ENCODE measurements at places on chromosomes 11 and 22.

- DNase-seq, result no peak
Measured at GRCh38 chr11:68541991-68542390, 81.4 kb downstream of the PPP6R3 start.

GRCh38 chr11:117457835-117458234, 130.2 kb downstream of the CEP164 start:
- DNase-seq, result no peak

DNA sequence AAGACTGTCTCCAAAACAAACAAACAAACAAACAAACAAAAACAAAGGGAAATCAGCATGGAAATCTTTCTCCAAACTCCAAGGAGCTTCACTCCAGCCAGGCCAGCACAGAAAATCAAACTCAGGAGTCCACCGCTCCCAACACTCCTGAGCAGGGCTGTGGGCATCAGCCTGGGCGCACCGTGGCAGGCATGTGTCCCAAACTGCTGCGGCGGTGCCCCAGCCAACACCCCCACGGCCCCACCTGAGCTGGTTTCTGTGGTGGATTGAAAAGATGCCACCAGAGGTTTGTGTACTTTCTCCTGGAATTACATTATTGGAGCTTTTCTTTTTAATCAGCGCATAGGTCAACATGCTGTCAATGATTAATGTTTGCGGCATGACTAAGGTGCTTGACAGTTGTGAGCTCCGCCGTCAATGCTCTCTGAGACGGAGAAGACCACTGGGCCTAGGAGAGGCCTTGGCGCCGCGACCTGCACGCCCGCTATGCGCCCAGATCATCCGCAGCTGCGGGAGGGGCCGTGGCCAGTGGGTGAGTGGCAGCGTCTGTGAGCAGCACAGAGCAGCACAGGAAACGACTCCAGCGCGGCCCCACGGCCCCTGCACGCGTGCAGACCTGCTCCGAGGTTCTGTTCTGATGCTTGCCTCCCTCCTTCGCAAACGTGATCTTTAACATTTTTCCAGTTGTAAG, 18.1 kb downstream of the DRD4 start:
- DNase-seq, result no peak

- DNase-seq, result no peak
Measured at GRCh38 chr22:44648821-44649565, 53.0 kb upstream of the PRR5 start.

DNA sequence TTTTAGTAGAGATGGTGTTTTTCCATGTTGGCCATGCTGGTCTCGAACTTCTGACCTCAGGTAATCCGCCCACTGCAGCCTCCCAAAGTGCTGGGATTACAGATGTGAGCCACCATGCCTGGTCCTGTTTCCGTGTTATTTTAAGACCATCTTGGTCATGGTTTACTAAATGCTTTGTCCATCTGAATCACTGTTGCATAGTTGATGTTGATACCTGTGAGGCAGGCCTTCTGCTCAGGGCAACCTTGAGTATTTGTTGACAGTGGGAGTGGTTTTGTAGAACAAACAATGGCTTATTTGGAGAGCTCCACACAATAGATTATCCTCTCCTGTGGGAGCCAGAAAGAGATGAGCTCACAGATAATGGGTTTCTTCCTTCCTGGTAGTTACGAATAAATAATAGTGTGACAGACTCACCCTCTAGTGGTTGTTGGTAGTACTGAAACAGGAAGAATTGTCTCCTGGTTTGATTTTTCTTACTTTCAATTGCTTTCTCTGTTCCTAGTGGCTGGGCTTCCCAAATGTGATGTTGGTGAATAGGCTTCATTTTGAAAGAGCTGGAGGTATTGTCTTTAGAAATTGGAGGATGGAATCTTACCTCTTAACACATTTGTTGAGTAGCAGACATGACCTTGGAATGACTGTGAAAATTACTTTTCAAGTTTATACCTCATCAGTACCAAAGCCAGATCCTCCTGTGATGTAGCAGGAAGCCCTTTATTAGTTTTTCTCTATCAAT, 39.0 kb downstream of the CTNND1 start:
- no peak for DNase-seq

DNA sequence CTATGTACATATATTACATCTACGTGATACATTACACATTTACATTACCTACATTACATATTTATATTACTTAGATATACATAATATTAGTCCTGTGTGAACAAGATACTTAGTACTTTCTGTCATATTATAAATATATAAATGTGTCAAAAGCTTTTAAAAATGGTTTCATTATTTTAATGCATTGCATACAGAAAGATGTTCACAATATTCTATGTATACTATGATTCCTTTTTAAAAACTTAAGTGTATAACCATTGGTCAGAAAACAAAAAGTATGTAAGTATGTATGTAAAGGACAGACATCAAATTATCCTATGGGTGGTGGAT, 647 bp upstream of the ZW10 start:
- no peak for DNase-seq

- no peak for DNase-seq
Measured at GRCh38 chr11:106997227-106997626, 21.0 kb downstream of the GUCY1A2 start.

- DNase-seq, result no peak
Measured at GRCh38 chr11:118216621-118217481, 8.0 kb downstream of the JAML start.

- no peak for DNase-seq
Measured at GRCh38 chr11:9656864-9657263, 7.0 kb upstream of the SWAP70 start.

DNA sequence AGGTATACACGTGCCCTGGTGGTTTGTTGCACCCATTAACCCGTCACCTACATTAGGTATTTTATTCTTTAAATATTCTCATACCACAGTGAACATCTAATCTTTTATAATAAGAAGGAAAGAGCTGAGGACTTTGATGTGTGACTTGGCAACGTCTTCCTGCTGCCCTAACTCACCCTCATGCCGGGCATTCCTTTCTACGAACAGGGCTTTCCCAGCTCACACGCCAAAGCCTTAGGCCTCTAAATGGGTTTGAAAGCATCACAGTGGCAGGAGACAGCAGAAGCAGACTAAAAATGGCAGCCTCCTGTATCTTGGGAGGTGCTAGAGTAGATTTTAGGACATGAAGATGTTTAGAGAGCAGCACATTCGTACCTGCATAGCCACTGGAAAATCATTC, 52.6 kb downstream of the CLTCL1 start:
- no peak for DNase-seq

GRCh38 chr11:129785383-129786111, 30.1 kb upstream of the TMEM45B start:
- no peak for DNase-seq

DNA sequence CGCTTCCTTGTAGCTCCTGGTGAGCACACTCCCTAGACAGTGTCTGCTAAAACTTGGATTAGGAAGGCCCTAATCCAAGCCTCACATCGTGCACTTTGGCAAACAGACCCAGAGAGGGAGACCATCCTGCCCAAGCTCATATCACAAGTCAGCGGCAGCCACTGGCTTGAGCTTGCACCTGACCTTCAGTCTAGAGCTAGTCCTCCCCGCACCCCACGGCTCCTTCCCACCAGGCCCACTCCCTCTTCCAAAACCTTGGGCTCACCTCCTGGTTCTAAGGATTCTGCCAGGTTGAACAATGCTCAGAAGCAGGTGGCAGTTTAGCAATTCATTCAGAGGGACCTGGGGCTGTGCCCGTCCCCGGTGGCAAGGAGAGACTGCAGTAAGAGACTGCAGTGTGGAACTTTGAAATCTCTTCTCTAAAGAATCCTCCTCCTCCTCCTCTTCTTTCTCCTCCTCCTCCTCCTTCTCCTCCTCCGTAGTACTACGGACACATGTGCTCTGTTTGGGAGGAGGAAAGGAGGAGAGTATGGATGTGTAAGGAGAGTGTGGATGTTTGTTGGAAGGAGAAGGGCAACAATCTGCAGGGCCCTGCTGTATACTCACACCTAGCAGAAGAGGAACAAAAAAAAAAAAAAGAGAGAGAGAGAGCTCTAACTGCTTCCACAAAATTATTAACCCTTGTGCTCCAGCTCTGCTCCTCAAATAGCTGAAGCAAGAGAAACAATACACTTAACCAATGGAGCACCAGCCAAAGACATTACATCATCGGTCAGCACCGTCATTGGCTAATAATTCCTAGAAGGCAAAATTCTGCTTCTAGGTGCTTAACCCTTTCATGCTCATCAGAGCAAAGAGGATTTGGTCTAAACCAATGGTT, 6.0 kb downstream of the SYN3 start:
- no peak for DNase-seq

- DNase-seq, result no peak
Measured at GRCh38 chr22:47716890-47717615, 954.6 kb downstream of the TBC1D22A start.

GRCh38 chr11:46676436-46677158, 23.8 kb downstream of the ARHGAP1 start:
- no peak for DNase-seq

DNA sequence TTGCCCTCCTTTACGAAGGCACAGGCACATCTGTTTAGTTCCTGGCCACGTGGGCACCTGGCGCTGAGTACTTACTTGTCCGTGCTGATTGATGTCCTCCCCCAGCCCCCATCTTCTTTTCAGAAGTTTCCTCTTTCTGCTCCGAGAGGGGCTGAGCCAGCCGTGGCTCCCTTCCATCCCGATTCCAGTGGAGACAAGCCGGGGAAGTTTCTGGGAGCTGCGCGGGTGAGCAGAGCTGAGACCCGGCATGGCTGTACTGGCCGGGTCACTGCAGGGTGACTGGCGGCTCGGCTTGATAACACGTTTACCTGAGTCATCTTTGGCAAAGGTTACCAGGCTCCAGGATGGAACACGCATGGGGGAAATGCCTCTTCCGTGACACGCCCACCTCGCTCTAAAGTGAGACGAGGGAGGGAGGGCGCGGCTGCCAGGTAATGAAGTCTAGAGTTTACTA, 45.4 kb upstream of the ATXN10 start:
- no peak for DNase-seq

- peak; percentile 26 for DNase-seq
Measured at GRCh38 chr22:22894740-22895731, 7.4 kb downstream of the IGLL5 start.

DNA sequence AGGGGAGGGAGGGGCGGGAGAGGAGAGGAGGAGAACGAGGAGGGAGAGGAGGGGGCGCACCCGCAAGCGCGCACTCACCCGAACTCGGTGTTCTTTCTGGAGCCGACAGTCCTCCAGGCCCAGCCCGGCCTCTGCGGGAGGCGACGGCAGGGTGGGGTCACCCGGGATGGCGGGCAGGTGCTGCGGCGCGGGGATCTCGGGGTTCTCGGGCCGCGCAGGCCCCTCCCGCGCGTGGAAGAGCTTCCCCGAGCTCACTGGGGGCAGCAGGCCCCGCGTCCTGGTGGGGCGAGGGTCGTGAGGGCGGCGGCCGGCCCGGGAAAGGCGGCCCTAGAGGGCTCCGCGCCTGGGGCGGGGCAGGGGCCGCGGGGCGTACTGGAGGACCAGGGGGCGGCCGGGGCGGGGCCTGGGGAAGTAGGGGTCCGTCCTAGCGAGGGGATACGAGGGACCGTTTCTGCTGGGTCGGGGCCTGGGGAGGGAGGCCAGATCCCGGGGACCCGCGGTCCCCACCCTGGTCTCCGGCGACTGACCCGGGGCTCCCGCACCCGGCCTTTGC, 5.2 kb downstream of the LMNTD2 start:
- DNase-seq, result peak; percentile 62

DNA sequence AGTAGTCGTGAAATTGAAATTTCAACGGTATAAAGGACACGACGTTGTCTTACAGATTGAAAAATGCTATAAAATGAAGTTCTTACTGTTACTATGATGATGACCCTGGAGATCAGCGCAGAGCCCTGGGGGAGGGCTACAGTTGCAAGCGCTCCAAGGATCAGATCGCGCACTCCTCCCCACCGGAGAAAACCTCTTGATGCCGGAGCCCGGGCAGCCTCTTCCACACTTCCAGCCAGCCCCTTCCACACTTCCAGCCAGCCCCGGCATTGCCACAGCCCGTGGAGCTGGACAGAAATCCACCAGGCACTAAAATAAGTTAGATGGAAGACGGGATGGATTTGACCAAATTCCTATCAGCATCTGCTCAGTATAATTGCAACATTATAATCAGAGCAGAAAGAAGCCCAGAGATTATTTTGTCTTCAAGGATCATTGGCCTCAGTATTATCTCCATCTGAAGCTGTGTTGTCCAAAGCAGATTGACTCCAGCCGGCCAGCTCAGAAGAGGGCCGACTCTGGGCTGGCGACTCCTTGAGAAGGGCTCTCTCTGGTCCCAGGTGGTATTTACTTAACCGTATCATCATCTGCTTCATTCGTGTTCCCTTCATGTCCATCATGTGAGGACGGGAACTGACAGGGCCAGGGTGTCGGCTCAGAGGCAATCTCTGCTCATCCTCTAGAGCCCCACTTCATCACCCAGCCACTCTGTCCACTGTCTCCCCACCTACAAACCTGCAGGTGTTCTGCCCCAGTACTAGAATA, 777 bp upstream of the MICAL3 start:
- no peak for DNase-seq

DNA sequence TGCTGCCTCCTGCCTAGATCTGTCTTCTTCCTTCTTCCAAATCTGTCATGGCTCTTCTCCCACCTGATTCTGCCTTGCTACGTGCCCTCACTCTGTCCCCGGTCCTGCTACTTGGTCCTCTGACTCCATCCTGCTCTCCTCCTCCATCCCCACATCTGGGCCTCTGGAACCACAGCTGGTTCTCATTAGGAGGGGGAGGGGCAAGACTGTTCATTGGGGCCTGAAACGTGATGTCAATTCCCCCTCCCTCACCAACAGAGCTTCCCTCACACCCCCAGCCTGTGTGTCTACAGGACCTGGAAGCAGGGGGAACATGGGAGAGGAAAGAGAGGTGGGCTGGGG, 9.1 kb downstream of the DCHS1 start:
- no peak for DNase-seq

GRCh38 chr22:22720724-22721261, 76.4 kb downstream of the GGTLC2 start:
- DNase-seq, result no peak

GRCh38 chr11:69054397-69055211, 5.9 kb downstream of the TPCN2 start:
- no peak for DNase-seq

GRCh38 chr11:106988151-106989077, 29.9 kb downstream of the GUCY1A2 start:
- DNase-seq, result no peak

DNA sequence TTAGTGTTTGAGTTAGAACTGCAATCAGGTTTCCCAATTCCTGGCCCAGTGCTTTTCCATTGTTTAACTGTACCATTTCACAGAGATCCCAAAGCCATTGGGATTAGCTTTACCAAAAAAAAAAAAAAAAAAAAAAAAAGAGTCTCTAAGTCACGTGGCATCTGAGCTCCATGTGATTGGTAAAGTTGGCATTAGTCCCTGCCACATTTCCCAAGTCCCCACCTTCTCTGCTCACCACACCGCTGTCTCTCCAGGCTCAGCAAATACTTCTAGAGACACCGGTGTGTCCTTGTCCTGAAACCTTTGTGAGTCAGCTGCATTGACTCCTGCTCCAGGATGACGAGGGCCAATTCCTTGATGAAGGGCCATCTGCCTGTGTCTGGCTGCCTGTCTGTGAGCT, 305.3 kb downstream of the KIRREL3 start:
- no peak for DNase-seq

Data from activated naive CD8-positive, alpha-beta T cell treated with anti-CD3 and anti-CD28 coated beads, Interleukin-2, amount 10 ng/mL, durations not matched to agents 7 days and 5 days (primary cell).